Right ventricle myocardium superior (tissue), 1 donor: ENCODE measurements at places on chromosomes 1 and 21.

- no peak for DNase-seq
These were observed 1260.8 kb downstream of the BRINP3 start for GRCh38 chr1:189216886-189217285.

DNA sequence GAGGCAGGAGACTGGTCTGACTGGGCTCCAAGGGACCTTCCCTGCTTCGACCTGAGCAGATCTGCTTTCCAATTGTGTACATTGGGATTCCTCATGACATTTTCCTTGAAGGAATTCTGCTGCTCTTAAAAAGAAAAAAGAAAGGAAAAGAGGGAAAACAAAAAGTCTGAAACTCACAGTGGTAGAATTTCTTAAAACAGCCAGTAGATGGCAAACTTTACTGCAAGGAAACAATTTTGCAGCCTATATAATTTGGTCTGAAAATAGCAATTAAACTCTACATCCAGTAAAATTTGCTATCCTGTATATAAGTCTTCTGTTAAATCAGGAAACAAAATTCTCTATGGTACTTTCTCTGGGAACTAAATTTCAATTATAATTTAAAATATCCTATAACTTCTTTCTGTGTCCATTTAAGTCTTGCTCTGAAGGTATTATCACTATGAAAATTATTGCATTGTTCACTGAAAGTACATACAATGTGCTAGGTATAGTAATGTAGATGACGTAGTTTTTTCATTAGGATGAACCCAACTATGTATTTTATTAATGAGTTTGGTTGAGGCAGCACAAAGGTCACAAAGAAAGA is 59.8 kb downstream of the CRB1 start:
- DNase-seq: no peak

GRCh38 chr1:199725002-199725565 is 302.4 kb upstream of the NR5A2 start:
- no peak for DNase-seq

DNA sequence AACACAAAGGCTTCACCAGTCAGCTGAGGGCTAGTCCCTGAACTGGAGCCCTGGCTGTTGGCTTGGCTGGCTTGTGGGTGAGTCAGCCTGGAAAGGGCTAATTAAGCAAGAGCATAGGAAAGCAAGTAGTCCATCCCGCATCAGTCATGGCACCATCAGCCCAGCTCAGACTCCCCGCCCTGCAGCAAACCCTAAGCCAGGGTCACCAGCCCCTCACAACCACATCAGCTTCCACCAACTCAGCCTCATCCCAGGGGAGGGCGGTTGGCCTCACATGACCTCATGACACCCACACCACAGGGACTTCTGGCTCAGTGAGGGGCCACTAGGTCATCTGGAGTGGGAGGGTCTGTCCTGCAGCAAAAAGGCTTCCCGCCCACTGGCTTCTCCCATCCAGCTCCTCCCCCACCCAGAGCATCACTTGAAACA is 7.0 kb upstream of the SPATC1L start:
- peak; percentile 56 for DNase-seq

- DNase-seq: no peak
These were observed 259.2 kb downstream of the GREM2 start for GRCh38 chr1:240352769-240353168.

GRCh38 chr1:169110689-169111447 is 4.4 kb downstream of the ATP1B1 start:
- DNase-seq: no peak

- no peak for DNase-seq
These were observed 118.7 kb upstream of the BARHL2 start for GRCh38 chr1:90835661-90836344.
